ENCODE measurements at places on chromosomes 4 and X. TPM values are rescaled to one million over a fixed set of nuclear protein-coding genes. Genes with fewer than 3 reads are reported as not detected.

Gene SOX3
- not detected for total RNA-seq

Gene HSD17B11
- total RNA-seq: 33.8 TPM

Gene TMPRSS11D
- total RNA-seq: not detected

Gene ANK2
- 132 TPM for total RNA-seq

Gene DCLK2
- 14.2 TPM for total RNA-seq

Gene DCAF12L2
- 0.07 TPM for total RNA-seq

Gene USP53
- 59.0 TPM for total RNA-seq

All from smooth muscle cell of the pulmonary artery (primary cell).